ENCODE measurements at places on chromosomes 4 and X. TPM values are rescaled to one million over a fixed set of nuclear protein-coding genes. Genes with fewer than 3 reads are reported as not detected.

DNA sequence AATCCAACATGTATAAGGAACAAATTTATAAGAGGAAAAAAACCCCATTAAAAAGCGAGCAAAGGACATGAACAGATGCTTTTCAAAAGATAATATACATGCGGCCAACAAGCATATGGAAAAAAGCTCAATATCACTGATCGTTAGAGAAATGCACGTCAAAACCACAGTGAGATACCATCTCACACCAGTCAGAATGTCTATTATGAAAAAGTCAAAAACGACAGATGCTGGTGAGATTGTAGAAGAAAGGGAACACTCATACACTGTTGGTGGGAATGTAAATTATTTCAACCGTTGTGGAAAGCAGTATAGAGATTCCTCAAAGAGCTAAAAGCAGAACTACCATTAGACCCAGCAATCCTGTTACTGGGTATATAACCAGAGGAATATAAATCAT is 465.4 kb downstream of the TMA16 start:
- no peak for DNase-seq

DNA sequence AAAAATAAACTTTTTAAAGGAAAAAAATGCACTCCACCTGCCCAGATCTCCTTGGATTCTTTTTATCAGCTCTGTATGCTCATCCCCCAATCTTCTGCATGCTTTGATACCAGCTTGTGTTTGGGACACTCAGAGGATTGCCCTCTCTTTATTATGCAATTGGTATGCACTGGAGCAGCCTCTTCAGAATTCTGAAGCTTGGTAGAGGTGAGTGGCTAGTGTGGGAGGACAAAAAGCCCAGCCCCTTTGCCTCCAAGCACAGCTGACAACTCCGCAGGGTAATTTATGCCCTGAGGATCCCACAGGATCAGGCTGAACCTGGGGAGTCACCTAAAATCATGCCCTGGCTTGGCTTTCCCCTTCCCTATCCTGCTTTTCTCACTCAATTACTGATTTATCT is 16.7 kb downstream of the IL21 start:
- DNase-seq: no peak

TMEM192 gene
- 13.4 TPM for polyA plus RNA-seq

CXCL9 gene
- 0.05 TPM for polyA plus RNA-seq

- no peak for DNase-seq
Observed at GRCh38 chr4:153488006-153488891, 22.1 kb downstream of the TMEM131L start.

TCP11X2 gene
- polyA plus RNA-seq: not detected

DNA sequence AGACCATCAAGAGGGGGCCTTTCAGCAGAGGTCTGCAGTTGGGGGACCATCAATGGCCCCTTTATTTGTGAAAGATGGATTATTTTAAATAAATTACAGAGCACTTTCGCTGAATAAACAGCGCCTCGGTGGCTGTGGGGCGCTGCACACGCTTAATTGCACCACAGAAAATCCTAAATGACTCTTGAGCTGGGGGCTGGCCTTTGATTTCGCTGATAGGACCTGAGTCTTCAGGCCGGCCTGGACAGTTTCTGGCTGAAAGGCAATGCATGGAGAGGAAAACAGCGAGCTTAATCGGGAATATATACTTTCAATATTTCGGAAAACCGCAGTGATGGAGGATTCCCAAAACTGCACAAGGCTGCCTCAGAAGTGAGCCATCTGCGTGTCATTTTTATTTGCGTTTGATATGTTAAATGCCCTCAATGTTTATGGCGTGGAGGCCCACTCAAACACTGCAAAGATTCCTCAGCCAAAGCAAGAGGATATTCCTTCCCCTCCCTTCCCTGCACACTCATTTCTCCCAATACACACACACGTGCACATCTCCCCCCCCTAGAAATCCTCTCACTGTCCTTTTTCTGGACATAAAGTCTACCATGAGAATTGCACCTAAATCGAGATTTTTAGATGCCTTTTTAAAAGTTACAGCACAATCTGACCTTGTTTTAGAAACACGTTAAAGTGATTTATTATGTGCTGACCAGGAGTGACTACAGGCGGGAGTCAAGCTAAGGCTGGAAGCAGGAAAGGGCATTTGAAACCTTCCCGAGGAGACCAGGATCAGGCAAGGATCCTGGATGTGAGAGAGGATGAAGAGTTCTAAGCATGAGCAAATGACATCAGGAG is 340.7 kb downstream of the RAB28 start:
- DNase-seq: no peak

RHOXF1 gene
- polyA plus RNA-seq: not detected

DNA sequence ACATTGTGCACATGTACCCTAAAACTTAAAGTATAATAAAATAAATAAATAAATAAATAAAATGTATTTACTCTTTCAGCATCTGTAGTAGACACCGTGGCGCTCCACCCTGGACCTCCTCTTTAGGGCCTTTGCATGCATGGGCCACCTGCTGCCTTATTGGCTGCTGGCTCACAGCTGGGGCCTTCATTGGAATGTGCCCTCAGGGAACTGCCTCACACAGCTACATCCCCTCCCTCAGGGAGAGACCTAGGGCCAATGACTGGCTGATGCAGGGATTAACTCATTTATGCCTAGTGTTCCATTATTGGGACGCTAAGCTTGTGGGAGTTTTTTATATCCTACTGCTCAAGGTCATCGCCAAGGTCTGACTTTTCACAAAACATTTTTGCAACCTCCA is 302.9 kb upstream of the FTHL17 start:
- DNase-seq: no peak

GRCh38 chr4:83248486-83248885 is 36.1 kb downstream of the COQ2 start:
- no peak for DNase-seq

SPANXA1 gene
- polyA plus RNA-seq: not detected

MTNR1A gene
- polyA plus RNA-seq: not detected
